NCI-H1694 (cell line): ENCODE measurements at places on chromosomes 7 and 10.

- DNase-seq, result no peak
Measured at GRCh38 chr7:1459920-1460820, 900 bp upstream of the MICALL2 start.

DNA sequence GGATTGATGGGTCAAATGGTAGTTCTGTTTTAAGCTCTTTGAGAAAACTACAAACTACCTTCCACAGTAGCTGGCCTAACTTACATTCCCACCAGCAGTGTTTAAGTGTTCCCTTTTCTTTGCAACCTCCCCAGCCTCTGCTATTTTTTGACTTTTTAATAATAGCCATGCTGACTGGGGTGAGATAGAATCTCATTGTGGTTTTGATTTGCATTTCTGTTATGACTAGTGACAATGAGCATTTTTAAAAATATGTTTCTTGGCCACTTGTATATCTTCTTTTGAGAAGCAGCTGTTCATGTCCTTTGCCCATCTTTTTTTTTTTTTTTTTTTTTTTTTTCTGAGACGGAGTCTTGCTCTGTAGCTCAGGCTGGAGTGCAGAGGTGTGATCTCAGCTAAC, 155.2 kb upstream of the BMPER start:
- DNase-seq, result no peak

GRCh38 chr7:32515890-32516550, 20.7 kb downstream of the AVL9 start:
- DNase-seq, result no peak

GRCh38 chr7:93226310-93226709, at the start of gene HEPACAM2:
HEPACAM2 (minus strand) TSS chr7:93226469.
- peak; percentile 83 for DNase-seq

DNA sequence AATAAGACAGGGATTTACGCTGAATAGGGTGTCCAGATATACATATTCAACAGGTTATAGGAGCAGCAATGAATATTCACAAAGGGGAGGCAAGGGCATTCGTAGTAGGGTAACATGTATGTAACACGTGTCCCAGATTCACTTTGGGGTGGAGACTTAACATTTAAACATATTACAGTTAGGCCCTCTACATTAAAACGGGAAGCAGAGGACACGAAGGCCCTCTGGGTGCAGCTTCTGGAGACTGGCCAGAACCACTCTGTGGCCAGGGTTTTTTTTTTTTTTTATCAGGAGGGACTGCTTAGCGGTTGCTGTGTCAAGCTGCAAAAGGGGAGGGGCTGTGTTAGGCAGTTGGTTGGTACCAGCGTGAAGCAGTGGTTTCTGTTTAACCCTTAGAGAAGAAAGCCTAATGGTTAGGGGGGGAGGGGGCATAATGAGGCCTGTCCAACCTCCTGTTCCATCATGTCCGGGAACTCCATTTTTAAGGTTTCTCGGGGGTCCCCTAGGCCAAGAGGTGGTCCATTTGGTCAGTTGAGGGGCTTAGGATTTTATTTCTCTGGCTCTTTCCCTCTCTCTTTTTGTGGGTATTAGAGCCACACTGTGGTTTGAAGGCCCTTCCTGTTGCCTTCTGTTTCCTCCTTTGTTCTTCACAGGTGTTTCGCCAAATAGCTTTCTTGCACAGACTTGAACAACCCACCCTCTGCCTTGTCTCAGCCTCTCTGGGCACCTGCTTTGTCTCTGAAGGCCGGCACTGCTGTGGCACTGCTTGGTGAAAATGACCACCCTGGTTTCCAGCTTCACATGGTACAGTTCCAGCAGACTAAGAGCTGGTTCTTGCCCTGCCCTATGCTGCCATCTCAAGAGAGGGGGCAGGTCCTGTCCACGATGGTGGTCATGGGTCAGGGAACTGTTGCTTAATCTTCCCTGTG, 26.4 kb downstream of the PRF1 start:
- no peak for DNase-seq

GRCh38 chr7:33831389-33832141, 73.8 kb upstream of the BMPER start:
- DNase-seq, result no peak
